ENCODE measurements at places on chromosomes 3 and 15. TPM values are rescaled to one million over a fixed set of nuclear protein-coding genes. Genes with fewer than 3 reads are reported as not detected.
A peak's percentile ranks its signal among the peaks of the same experiment; 100 is the strongest.

- H3K4me3 ChIP-seq: no peak overlapping the region
- peaks cover 8% of the 10 kb centered on the region for H3K4me1 ChIP-seq
- no peak overlapping the region for H3K27ac ChIP-seq
- H3K36me3 ChIP-seq: no peaks in the 10 kb centered on the region
- H3K27me3 ChIP-seq: no peaks in the 10 kb centered on the region
- no peak for DNase-seq
Measured at GRCh38 chr15:57665939-57666338, 40.6 kb upstream of the POLR2M start.

DNA sequence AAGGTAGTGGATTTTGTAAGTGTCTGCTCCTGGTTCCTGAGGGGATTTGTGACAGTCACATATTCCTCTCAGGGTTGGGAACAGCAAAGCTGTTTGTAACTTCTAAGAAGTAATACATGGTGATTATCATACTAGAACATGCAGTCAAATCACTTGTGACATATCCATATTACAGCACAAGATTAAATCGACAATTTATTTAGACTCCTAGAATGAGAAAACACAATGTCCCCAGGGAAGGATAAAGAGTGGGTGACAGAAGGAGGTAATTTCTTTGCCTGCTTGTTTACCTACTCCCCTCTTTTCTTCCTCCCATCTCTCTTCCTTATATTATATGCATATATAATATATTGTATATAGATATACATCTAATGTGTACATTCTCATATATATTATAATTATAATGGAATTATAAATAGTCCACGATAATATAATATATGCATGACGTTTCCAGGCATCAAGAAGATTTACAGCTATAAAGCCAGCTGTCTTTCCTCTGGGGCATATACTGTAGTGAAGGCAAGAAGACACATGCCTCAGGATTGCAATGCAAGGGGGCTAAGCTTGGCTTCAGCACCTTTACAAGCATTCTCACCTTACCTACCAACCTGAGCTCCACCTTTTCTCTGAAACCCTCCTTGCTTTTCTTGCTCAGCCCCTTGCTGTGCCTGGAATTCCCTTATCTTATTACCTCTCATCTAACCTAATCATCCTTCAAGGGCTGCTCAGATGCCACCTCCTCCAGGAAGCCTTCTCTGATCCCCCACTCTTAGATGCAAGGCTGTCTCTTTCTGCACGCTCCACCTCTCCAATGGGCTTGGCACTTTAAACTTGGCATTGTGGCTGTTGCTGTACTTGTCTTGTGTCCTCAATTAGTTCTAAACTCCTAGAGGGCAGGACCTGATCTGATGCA is 73.1 kb upstream of the PIAS1 start:
- no peaks in the 10 kb centered on the region for H3K4me1 ChIP-seq
- no peak overlapping the region for H3K27ac ChIP-seq
- H3K27me3 ChIP-seq: no peaks in the 10 kb centered on the region
- H3K36me3 ChIP-seq: no peaks in the 10 kb centered on the region

PTX3 gene
- total RNA-seq: 5.6 TPM

CRYGS gene
- total RNA-seq: 2.5 TPM

DNA sequence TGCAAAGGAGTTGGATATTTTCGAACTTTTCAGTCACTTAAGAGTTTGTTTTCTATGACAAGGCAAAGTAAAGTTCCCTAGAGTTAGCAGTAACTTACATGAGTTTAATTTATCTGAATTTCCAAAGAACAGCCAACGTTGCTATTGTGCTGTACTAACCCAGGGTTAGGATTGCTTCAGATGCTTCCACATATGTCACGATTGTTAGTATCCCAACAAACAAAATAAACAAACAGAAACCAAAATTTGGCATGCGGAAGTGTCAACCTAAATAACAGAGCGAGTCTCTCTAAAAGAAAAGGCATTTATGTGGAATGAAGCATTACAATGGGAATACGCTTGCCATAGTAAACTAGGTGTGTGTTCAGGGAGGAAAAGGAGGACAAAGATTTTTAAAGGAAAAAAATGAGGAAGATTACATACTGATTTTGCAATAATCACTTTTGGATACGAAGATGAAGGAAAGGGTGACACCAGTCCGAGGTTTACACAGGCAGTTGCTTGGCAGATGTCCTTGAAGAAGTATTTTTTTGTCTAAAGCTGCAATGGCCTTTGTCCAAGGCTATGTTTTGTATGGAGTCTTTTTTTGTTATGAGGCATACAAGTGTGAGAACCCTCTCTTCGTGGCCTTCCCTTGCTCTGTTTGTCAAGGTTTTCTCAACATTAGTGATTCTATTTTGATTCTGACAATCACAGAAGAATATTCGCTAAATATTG is 267.9 kb downstream of the GABRG3 start:
- DNase-seq: peak; percentile 63
- no peaks in the 10 kb centered on the region for H3K27me3 ChIP-seq
- peaks cover 6% of the 10 kb centered on the region for H3K4me1 ChIP-seq
- no peak overlapping the region for H3K27ac ChIP-seq
- no peak overlapping the region for H3K4me3 ChIP-seq

DNA sequence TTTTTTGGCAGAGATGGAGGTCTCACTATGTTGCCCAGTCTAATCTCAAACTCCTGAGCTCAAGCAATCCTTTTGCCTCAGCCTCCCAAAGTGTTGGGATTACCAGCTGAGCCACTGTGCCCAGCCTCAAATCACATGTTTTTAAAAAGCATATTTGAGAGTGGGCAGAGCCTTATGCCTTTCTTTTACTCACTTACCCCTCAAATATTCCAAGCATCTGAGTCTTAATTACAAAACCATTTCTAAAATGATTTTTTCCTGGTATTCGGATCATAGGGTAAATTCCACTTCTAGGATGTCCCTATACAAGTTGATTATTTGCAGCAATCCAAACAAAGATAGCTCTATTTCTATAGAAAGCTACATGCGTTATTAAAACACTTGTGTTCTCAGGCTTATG is 106.1 kb downstream of the RFTN1 start:
- H3K4me1 ChIP-seq: no peaks in the 10 kb centered on the region
- no peak overlapping the region for H3K27ac ChIP-seq
- DNase-seq: no peak

NTRK3 gene
- 3.1 TPM for total RNA-seq

DNA sequence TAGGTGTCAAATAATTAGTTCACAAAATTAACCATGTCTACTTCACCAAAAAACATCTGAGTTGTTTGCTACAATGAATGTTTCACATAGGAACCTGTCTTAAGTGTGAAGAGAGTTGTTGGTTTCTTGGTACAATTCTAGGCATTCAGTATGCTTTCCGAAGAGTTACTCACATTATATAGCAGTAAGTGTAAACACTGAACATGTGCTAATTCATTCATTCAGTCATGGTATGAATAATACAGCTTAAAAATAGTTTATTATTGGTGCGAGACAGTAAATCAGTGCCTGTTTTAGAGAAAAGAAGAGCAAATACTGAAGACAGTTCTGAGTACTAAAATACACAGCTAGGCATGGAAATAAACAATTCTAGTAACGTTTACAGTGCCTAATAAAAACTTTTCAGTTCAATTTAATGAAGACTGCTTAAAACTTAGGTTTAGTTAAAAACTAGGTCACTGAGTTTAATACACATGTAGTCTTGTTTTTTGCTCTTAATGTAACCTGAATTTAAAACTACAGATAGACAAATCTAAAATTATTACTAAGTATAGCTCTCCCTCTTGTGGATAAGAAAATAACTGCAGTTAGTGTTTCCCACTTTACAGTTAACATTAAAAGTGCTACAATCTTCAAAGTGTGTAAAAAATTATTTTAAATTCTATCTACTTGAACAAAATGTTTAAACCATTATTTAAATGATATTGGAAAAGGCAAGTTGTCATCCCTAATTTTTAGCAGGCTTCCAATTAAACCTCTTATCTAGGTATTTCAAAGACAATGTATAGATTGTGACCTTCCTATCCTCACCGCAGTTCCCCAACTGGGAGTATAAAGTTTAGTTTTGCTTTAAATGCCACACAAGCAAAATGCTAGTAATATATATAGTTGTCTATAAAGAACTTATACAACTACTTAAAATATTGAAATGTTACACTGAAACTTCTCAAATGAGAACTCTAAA is 20.1 kb upstream of the ZCWPW2 start:
- H3K36me3 ChIP-seq: peaks cover 10% of the 10 kb centered on the region
- H3K4me1 ChIP-seq: no peaks in the 10 kb centered on the region
- H3K4me3 ChIP-seq: no peak overlapping the region
- DNase-seq: peak; percentile 44

LARP6 gene
- 12.6 TPM for total RNA-seq

GRIP2 gene
- 14.9 TPM for total RNA-seq

UQCC5 gene
- total RNA-seq: 15.7 TPM

- H3K27ac ChIP-seq: no peak overlapping the region
- H3K27me3 ChIP-seq: no peaks in the 10 kb centered on the region
- H3K36me3 ChIP-seq: peaks cover 25% of the 10 kb centered on the region
- DNase-seq: no peak
- no peak overlapping the region for H3K4me3 ChIP-seq
Measured at GRCh38 chr3:179750720-179751328, 98.0 kb downstream of the USP13 start.

DNA sequence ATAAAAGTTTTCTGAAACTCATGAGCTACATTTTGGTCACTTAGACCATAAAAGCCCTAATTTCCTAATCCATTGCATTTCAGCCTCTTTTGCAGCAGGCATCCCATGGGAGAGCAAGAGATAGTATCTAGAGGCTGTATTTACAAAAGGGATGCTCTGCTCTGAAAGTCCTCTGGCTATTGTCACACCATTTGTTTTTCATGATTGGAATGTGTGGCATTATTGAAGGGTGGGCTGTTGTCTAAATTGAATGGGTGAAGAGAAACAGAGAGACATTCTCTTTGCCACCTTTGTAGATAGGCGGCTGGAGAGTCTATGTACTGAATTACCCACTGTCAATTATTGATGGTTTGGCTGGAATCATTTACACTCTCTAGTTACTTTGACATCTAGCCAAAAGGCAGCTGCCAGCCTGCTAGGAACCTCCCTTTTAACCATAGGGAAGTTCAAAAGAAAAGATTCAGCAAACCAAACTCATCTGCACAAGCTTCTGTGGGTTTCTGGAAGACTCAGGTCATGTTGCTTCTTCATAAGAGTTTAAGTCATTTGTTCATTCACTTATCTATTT is 89.8 kb upstream of the RARB start:
- H3K4me3 ChIP-seq: no peak overlapping the region
- no peaks in the 10 kb centered on the region for H3K4me1 ChIP-seq

DNA sequence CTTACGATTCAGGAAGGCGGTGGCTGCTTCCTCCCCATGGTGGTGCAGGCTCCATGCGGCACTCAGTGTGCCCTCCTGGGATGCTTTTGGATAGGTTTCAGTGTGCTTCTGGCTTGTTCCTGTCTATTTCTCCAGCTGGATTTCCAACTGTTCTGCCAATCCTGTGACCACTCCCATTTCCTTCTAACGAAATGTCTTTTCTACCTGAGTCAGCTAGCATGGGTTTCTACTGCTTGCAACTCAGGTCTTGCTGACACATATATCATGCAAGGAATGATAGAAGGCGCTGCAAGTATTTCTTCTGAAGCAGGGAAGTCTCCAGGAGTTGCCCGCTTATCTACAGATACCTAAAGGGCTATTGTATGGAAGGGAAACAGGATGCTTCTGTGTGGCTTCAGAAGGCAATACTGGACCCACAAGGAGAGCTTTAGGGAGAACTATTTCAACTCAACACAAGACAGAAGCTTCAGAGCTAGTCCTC is 244.4 kb downstream of the OPA1 start:
- no peaks in the 10 kb centered on the region for H3K36me3 ChIP-seq
- no peak overlapping the region for H3K27ac ChIP-seq
- DNase-seq: no peak
- no peak overlapping the region for H3K4me3 ChIP-seq
- H3K4me1 ChIP-seq: peaks cover 15% of the 10 kb centered on the region
- H3K27me3 ChIP-seq: no peaks in the 10 kb centered on the region

DNA sequence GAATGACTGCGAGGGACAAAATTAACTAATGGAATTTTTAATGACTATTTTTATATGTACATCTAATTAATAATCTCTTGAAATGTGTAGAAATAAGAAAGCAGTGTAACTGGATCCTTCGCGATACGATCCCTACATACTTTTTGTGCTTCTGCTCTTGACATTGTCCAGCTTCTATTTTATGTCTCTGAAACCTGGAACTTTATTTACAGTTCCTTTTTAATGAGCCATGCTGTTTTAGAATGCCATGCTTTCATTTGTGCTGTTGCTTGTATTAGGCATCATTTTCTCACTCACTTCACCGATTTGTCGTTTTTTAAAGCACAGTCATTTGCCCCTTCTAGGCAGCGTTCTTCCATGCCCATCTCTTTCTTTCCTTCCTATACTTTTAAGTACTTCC is 301.3 kb downstream of the EDEM1 start:
- no peaks in the 10 kb centered on the region for H3K36me3 ChIP-seq
- H3K27me3 ChIP-seq: no peaks in the 10 kb centered on the region
- no peak overlapping the region for H3K4me3 ChIP-seq
- H3K4me1 ChIP-seq: no peaks in the 10 kb centered on the region

GRCh38 chr3:128794770-128795649 is 69.0 kb downstream of the RAB7A start:
- H3K27me3 ChIP-seq: no peaks in the 10 kb centered on the region
- H3K36me3 ChIP-seq: peaks cover 31% of the 10 kb centered on the region
- H3K4me1 ChIP-seq: peaks cover 5% of the 10 kb centered on the region
- DNase-seq: peak; percentile 79
- H3K4me3 ChIP-seq: no peak overlapping the region
- H3K27ac ChIP-seq: no peak overlapping the region

NPTN gene
- total RNA-seq: 78.7 TPM

GRCh38 chr15:40511093-40511471 is 40.3 kb downstream of the CHST14 start:
- H3K36me3 ChIP-seq: no peaks in the 10 kb centered on the region
- peaks cover 13% of the 10 kb centered on the region for H3K27me3 ChIP-seq
- H3K27ac ChIP-seq: no peak overlapping the region
- DNase-seq: peak; percentile 18
- H3K4me1 ChIP-seq: peaks cover 18% of the 10 kb centered on the region
- peak overlapping the region; percentile 64 for H3K4me3 ChIP-seq

C3orf85 gene
- total RNA-seq: not detected

DNAJC19 gene
- 34.7 TPM for total RNA-seq

DNA sequence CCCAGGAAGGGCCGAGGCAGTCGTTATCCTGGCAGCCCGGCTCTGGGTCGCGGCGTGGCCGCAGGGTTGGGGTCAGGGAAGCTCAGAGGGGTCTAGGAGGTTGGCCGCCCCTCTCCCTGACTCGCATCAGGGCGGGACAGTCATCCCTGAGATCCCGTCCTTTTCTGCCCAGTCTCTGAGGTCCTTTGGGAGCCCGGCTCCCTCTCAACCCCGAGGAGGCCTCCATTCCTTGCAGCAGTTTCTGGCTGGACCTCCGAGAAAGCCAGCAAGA is 495 bp downstream of the HYAL2 start:
- H3K27me3 ChIP-seq: no peaks in the 10 kb centered on the region
- peak overlapping the region; percentile 96 for H3K27ac ChIP-seq
- peaks cover 73% of the 10 kb centered on the region for H3K4me1 ChIP-seq
- peak overlapping the region; percentile 74 for H3K4me3 ChIP-seq
- H3K36me3 ChIP-seq: peaks cover 44% of the 10 kb centered on the region

DNA sequence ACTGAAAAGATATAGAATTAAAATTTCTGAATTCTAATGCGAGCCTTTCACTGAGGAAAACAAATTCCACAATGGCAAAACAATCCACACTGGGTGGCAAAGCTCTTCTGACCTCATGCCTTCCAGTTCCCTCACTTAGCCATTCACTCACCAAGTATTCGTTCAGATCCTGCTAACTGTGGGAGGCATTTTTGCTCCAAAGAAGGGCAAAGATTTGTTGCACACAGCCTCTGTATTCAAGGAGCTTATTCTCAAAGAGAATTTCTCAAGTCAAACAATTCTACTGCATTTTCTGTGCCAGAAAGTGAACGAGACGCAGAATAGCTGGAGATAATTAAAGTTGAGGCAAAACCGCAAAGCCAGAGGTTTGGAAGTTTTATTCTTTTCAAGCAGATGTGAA is 77.3 kb downstream of the CPNE4 start:
- H3K36me3 ChIP-seq: no peaks in the 10 kb centered on the region
- DNase-seq: no peak
- H3K4me3 ChIP-seq: no peak overlapping the region
- no peaks in the 10 kb centered on the region for H3K27me3 ChIP-seq
- H3K4me1 ChIP-seq: no peaks in the 10 kb centered on the region

All from muscle of leg (tissue), 16 donors.